ENCODE measurements at places on chromosomes 7 and 10.

DNA sequence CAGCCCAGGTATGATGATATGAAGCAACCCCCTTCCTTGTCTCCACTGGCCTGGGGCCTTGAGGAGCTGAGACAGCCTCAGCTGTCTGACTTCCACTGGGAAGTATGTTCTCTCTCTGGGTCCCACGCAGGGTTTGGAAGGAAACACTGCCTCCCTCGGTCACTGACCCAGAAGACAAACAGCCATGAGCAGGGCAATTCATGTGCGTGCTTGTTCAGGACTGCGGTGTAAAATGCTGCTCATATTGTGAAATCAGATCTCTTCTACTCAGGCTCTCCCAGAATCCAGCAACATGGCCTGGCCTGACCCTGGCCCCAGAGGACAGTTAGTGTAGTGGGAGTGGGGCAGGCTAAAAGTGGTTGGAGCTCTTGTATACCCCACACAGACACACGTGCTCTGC is 2.8 kb downstream of the CLCN1 start:
- no peak for DNase-seq

- DNase-seq: no peak
These were observed 116.1 kb downstream of the HIBADH start for GRCh38 chr7:27546610-27547009.

DNA sequence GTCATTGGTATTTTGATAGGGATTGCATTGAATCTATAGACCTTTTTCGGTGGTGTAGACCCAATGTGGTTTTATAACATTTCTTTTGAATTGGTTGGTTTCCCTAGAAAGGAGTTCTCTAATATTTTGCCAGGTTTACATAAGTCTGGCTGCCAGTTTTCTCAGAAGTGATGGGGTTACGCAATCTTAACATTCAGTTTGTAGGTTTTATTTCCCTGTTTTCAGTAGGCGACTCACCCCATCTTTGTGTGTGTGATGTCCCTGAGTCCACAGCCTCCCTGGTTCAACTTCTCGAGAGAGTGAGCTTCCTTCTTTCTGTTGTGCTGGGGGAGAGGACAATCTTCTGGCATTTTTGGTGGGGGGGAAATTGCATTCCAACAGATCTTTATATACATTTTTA is 9.6 kb upstream of the KIF5B start:
- DNase-seq: no peak

DNA sequence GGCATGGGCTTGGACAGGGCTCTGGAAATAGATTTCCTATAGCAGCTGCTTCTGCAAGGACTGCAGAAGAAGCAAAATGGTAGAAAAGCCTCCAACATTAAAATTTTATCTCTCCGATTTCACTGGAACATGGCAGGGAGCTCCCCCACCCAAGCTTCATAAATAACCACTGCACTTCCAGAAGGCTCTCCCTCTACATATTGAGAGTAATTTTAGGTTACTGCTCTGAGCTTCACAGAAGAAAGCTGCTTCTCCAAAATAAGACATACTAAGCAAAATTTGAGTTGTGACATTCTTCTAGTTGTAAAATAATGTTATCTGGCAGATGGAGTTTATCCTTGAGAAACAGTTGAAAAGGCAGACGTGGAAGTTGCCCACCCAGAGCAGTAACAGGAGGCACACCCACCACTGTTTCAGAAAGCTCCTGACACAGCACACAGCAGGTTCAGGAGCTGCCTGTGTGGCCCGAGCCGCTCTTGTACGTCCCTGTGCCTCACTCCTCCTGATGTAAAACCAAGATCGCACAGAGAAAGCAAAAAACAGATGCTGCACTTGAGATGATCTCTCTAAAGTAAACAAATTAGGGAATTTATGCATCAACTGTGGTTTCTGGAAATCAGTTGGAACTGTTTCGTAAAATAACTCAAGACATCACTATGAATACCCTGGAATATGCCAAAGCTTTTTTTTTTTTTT is 621.0 kb downstream of the PARD3 start:
- no peak for DNase-seq

- DNase-seq: no peak
These were observed 163.3 kb upstream of the AKR1E2 start for GRCh38 chr10:4662576-4663161.

DNA sequence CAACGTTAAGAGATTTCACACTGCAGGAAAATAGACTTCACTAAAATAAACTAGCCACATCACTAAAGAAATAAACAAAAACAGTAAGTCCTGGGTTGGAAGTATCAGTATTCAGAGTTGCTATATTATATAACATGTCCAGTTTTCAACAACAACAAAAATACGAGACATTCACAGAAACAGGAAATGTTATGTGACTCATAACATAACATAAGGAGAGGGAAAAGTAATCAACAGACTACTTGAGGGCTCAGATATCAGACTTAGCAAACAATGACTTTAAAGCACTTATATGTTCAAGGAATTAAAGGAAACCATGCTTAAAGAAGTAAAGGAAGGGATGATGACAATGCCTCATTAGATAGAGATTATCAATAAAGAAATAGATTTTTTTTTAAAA is 73.5 kb upstream of the MKLN1 start:
- DNase-seq: no peak

GRCh38 chr7:129202058-129202777 is 13.8 kb downstream of the SMO start:
- no peak for DNase-seq

DNA sequence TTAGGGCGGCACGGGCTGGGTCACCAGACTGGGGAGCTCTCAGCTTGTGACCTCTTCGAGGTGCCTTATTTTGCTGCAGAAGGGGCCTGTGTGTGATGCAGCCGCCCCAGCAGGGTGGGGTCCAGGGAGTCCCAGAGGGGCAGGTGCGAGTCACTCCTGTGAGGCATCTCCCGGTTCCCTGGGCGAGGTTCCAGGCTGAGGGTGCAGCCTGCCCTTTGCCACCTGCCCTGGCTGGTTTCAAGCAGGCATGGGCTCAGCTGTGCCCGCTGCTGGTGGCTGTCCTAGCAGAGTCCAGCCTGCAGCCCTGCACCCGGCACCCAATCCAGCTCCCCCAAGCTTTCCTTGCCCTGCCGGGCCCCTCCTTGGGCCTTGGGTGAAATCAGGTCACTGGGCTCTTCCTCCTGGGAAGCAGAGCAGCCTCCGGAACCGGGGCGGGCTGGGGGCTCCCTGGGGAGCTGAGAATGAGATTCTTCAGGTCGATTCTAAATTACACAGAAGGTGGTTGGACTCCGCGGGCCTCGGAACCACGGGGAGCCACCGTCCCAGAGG is 64.8 kb downstream of the PWWP2B start:
- DNase-seq: no peak

- DNase-seq: no peak
These were observed 18.4 kb downstream of the ARL4A start for GRCh38 chr7:12705878-12706277.

GRCh38 chr7:118312966-118313365 is 88.5 kb downstream of the ANKRD7 start:
- no peak for DNase-seq

All from activated CD4-positive, CD25-positive, alpha-beta regulatory T cell (primary cell).